ENCODE measurements at places on chromosomes 2 and 18.

DNA sequence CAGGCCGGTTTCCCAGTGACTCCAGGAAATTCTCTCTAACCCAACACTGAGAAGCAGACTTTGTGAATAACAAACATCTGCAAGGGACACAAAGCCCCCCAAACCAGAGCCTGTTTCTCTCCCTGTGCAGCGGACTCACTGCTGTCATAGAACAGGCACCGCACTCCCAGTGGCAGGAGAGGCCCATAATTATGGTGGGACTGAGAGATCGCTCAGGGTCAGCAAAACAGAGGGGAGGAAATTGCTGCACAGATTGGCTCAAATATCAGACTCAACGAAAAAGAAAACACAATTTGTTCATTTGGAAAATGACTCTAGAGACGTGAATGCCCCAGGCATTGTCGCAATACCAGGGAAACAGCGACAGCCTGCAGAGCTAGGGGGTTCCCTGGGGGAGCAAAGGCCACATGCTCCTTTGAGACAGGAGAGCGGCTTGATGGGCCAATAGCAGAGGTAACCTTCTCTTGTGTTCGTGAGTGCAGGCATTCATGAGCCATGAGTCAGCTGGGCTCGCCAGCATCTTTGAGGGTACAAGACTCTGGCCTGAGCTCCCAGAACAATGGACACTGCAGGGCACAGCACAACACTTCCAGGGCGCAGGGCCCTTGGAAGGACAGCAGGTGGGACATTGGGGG lies 143.3 kb upstream of the KLHL29 start:
- no peak for DNase-seq

GRCh38 chr2:215171151-215171550 lies 32.7 kb upstream of the ABCA12 start:
- DNase-seq: no peak

DNA sequence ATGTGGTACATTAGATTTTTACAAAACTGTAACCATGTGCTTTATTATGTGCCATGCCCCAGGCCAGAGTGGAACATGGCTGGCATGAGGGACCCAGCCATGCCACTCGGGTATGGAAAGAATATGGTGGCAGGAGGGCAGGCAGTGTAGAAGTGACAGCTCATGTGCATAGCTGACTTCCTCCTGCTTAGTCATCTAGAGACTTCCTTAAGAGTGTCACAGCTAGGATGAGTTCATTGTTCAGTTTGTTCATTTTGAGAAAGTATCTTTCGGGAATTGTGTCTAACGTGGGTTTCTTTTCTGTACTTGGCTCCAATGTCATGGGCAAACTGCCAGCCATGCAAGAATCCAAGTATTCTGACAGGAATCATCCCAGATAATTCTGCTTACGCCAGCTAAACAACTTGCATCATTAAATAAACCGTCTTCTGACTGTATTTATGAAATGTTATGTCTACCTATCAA lies 94.3 kb upstream of the ITGB6 start:
- DNase-seq: no peak

DNA sequence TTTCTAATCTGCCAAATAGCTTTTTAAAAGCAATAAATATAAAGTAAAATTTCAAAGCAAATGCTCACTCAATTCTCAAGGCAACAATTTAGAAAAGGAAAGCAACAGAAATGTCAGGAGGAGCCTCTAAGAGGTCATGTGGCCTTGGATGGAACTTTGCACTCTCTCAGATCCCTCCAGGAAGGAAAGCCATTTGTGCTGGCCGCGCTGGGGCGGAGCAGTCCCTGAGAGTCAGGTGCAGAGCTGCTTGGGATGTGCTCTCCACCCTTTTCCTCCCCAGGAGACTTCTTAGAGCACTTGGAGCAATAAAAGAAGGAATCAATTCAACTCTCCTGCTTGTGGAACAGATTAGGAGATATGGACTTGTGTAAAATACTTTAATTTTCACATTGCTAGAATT lies 379.8 kb upstream of the LINC00305 start:
- DNase-seq: no peak

DNA sequence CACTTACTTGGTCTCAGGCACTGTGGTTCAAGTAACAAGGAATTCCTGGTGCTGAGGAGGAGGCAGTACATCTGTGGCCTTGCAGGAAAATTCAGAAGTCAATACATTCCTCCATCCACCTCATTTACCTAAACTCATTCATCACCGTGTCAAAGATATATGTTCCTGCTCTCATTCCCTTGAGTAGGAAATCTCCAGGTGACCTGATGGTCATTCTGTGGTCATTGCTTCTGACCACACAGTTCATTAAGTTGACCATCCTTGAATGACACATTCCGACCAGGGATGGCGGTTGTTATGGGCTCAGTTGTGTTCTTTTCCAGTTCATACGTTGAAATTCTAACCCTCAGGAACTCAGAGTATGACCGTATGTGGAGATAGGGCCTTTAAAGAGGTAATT lies 2.1 kb upstream of the STK17B start:
- DNase-seq: no peak

DNA sequence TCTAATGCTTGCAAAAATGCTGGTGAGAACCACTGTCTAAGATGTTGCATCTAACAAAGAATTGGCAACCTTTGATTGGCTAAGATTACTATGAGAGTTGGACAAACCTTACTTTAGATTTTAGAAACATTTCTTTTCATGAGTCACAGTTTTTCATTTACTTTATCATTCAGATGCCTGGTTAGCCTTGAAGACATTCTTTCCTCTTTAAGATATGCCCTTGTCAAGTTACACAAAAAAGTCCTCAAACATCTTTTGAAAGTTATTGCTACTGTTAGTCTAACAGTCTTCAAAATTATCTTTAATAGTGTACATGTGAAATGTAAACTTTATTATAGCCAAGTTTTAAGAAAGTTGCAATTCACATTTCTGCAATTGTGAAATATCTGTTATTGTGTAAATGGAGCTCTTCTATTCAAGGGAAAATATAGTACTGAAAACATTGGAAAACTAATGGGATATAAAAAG lies 276.3 kb downstream of the RND3 start:
- DNase-seq: no peak

All from activated naive CD4-positive, alpha-beta T cell (primary cell).